ENCODE measurements at places on chromosomes 6 and 20. TPM values are rescaled to one million over a fixed set of nuclear protein-coding genes. Genes with fewer than 3 reads are reported as not detected.

The PHACTR1 gene
- total RNA-seq = 0.98 TPM

DNA sequence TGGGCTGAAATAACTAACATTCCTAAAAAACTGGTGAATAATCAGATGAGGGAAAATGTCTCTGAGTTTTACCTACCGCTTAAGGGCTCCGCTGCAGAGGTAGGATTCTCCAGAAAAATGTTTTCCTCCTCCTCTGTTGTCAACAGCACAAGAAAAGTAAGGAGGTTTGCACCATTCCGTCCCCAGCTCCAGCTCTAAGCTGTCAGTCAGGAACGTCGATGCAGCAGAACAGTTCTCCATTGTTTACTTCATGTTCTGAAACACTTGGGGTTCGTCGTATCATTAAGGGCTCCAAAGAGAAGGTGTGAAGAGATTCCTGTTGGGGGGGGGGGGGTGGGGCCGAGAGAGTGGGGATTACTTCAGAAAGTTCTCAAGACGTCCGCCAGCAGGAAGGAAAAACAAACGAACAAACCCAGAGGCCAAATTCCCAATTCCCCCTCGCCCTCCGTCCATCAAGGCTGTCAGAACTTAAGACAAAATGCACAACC lies 734 bp downstream of the MMS22L start:
- no peak for DNase-seq

DNA sequence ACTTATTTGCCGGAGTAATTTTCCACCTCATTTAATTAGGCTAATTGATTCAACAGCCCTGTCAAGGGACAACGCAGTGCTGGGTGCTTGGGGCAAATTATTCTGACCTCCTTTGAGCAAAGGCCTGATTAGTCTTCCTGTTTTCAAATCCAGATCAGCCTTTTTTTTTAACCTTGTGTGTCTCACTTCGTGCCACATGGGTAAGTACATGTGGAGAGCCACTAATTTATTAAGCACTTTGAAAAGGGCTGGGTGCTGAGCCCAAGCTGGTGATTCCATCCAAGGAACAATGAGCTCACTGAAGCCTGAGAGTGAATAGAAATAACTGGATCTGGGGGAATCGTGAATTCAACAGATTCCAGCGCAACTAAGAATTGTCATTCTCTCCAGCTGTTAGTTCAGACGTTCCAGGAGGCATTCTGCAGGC lies 229.3 kb downstream of the CLIC5 start:
- peak; percentile 6 for DNase-seq

The ENPP1 gene
- 2.2 TPM for total RNA-seq

The OR2H1 gene
- total RNA-seq = not detected

GRCh38 chr6:5871296-5871695 lies 135.4 kb downstream of the NRN1 start:
- DNase-seq = no peak

The CLDN20 gene
- total RNA-seq = not detected

DNA sequence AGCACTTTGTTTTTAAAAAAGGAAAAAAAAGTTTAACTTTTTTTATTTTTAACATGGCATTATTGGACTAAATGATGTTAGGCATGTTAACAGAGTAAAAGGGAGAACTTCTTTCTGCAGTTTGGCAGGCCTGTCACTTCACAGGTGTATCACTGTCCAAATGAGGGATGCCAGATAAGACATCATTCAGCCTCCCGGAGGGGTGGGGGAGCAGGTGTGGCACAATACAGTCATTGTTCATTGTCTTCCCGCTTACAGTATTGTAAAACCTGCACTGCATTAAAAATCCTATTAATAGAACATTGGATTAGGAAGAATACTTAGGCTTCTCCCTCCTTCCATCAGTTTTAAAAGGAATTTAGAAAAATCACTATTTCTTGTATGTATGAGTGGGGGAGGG lies 80.7 kb downstream of the CARMIL1 start:
- DNase-seq = no peak

- no peak for DNase-seq
Observed at GRCh38 chr6:152983637-152984512, 1.0 kb upstream of the FBXO5 start.

The ZSCAN23 gene
- total RNA-seq = 0.87 TPM

- no peak for DNase-seq
Observed at GRCh38 chr20:50580842-50581544, 70.8 kb downstream of the PTPN1 start.
